ENCODE measurements at places on chromosomes 12 and 14. TPM values are rescaled to one million over a fixed set of nuclear protein-coding genes. Genes with fewer than 3 reads are reported as not detected.

The IL22 gene
- not detected for polyA plus RNA-seq

The LIMA1 gene
- 1.3 TPM for polyA plus RNA-seq

The RAD51B gene
- polyA plus RNA-seq = 6.5 TPM

The SIX1 gene
- 0.16 TPM for polyA plus RNA-seq

The SYT1 gene
- polyA plus RNA-seq = 0.60 TPM

The TMEM179 gene
- polyA plus RNA-seq = not detected

The FOXM1 gene
- 0.67 TPM for polyA plus RNA-seq

The A2ML1 gene
- polyA plus RNA-seq = not detected

The ESPL1 gene
- 1.1 TPM for polyA plus RNA-seq

The KRT71 gene
- polyA plus RNA-seq = not detected

The HCAR2 gene
- polyA plus RNA-seq = 0.35 TPM

The MRPL42 gene
- 30.4 TPM for polyA plus RNA-seq

The FOXN3 gene
- 75.4 TPM for polyA plus RNA-seq

The ASB2 gene
- polyA plus RNA-seq = 2.5 TPM

The MUCL1 gene
- polyA plus RNA-seq = not detected

The SFSWAP gene
- polyA plus RNA-seq = 69.3 TPM

The IL23A gene
- 24.9 TPM for polyA plus RNA-seq

The DPY19L2 gene
- 0.09 TPM for polyA plus RNA-seq

The SALL2 gene
- 0.39 TPM for polyA plus RNA-seq

The PLEKHD1 gene
- 0.16 TPM for polyA plus RNA-seq
